ENCODE measurements at places on chromosomes 2 and 18.

DNA sequence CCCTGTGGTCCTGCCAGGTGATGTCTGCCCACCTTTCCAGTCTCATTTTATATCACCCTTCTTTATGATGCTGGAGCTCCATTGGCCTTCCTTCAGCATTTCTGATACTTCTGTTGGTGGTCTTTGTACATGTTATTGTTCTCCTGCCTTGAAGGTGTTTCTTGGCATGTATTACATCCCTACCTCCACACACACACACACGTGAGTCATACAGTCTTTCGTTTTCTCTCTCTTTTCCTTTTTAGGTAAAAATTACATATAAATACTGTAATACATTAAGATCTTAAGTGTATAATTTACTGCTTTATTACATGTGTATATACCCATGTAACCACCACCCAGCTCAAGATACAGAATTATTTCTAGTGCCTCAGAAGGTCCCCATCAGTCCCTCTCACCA is 10.2 kb upstream of the ADGRF3 start:
- DNase-seq: no peak

- DNase-seq: no peak
These were observed 118.2 kb downstream of the RTP5 start for GRCh38 chr2:241987726-241988125.

DNA sequence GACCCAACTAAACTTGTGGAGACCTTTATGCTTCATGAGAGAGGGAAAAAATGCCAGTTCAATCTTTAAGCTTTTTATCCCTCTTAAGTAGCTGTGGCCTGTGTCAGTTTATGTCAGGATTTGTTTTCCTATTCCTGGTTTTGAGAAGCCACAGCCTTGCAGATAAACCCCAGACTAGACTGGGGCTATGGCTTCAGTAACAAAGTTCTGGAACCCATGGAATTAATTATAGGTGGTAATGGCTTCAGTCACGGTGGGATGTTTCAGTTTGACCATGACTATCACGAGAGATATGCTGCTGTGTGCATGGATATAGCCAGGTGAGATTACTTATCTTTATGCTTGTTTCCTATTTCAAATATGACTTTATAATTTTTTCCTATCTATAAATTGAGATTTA is 134.8 kb downstream of the RAPGEF4 start:
- no peak for DNase-seq

- DNase-seq: no peak
These were observed 296.9 kb downstream of the ZNF521 start for GRCh38 chr18:25055076-25055475.

- no peak for DNase-seq
These were observed 220.6 kb downstream of the SLC4A10 start for GRCh38 chr2:161844822-161845221.

- peak; percentile 38 for DNase-seq
These were observed at the start of gene UBE2E3 for GRCh38 chr2:180980106-180980942. Gene UBE2E3 (plus strand): TSS chr2:180980605. CDS start chr2:180982043, 1,438 bp downstream.

DNA sequence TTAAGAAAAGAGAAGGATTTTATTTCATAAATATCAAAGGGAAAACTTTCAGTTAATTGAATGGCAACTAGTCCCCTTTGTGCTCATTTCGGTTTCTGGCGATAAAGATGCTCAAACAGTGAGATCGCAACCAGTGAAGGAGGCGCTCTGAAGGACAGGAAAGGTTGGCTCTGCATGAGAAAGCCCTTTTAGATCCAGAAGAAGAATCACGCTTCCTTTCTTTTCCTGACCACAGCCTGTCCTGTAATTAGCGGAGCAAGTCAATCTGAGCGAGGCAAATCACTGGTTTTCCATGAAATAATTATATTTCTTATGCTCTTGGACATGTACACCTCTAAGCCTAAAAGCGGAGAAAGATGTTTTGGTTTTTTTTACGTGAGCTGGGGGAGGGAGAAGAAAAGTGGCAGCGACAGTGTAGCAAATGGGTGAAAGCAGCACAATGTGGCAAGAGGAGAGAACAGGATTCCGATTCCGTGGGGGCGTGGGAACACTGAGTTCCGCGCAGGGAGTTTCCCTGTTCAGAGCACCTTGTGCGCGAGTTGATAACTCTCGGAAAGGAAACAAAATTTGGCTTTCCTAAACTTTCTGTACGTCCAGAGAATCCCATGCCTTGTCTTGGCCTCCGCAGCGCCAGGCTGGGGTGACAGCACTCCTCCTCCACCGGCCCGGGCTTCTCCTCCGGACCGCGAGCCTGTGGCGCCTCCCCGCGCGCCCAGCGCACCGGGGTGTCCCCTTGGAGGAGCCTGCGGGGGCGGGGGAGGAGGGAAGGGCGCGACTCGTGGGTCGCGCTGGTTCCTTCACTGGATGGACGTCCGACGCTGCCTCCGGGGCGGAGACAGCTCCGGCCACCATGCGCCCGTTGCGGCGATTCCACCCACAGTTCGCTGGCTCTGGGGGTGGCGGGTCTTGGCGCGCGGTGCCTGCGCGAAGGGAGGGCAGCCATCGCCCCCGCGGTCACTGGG is 620 bp upstream of the SLC9A2 start:
- no peak for DNase-seq

DNA sequence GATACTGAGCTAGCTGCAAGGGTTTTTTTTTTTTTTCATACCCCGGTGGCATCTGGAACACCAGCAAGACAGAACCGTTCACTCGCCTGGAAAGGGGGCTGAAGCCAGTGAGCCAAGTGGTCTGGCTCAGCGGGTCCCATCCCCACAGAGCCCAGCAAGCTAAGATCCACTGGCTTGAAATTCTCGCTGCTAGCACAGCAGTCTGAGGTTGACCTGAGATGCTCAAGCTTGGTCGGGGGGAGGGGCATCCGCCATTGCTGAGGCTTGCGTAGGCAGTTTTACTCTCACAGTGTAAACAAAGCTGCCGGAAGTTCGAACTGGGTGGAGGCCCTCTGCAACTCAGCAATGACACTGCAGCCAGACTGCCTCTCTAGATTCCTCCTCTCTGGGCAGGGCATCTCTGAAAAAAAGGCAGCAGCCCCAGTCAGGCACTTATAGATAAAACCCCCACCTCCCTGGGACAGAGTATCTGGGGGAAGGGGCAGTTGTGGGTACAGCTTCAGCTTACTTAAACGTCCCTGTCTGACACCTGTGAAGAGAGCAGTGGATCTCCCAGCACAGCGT is 5.1 kb upstream of the MIB1 start:
- no peak for DNase-seq

DNA sequence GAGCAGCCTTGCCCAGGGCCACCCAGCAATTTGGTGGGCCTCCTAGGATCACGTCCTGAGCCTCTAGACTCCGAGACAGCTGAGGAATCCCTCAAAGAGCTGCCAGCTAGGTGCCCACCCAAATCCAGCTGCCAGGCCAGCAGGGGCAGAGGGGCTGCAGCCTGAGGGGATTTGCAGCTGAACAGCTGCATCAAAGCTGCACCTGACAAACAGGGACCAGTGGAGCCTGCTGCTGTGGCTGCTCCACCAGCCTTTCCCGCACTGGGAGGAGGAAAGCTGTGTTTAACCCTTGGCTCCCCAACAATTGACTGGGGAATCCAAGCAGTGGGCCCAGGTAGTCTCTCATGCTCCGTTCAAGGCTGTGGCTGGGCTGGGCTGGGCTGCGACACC is 8.2 kb downstream of the ADRA2B start:
- no peak for DNase-seq
